Stimulated activated CD8-positive, alpha-beta memory T cell treated with anti-CD3 and anti-CD28 coated beads, Interleukin-4, amount 100 ng/mL, for 4 hours (primary cell): ENCODE measurements at places on chromosomes 2 and 18.

GRCh38 chr2:45938649-45939511 lies 287.4 kb downstream of the PRKCE start:
- DNase-seq, result no peak

DNA sequence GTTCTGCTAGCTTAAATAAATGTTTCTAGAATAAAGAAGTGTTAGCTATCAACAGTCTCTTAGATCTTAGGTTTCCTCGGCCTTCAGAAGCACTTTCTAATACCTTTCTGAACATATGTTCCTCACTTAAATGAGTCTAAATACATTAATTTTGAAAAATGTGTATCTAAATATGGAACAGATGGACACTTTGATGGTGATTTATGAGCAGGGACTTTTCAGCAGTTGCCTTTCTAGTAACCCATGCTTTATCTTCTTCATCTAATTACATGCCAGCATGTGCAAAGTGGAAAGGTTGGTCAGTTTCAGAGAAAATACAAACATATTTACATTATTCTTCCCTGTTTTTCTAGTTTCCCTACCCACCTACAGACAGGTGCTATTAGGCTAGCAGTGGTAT lies 797.0 kb upstream of the CHAC2 start:
- no peak for DNase-seq

DNA sequence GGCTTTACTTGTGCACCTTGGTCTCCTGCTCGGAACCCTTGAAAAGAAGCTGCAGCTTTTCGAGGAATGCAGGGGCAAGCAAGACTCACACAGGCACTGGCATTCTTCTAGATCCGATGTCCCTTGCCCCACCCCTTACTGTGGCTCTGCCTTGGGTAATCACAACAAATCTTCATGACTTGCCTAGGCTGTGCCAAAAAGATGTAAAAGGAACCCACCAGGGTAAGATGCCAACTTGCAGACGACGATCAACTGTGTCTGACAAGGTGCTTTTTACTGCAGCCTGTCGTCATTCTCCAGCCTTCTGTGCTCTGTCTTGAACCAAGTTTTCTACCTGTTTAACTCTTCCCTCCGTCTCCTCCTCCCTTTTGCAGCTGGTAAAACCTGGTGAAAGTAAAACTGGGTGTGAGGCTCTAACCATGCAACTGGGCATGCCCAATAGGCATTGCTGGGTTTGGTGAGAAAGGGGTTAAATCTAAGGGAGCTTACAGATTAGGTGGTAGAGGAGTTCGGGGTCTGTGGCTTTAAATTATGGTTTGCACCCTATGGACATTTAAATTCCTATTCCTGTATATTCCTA lies 909 bp upstream of the NRXN1 start:
- DNase-seq, result no peak

DNA sequence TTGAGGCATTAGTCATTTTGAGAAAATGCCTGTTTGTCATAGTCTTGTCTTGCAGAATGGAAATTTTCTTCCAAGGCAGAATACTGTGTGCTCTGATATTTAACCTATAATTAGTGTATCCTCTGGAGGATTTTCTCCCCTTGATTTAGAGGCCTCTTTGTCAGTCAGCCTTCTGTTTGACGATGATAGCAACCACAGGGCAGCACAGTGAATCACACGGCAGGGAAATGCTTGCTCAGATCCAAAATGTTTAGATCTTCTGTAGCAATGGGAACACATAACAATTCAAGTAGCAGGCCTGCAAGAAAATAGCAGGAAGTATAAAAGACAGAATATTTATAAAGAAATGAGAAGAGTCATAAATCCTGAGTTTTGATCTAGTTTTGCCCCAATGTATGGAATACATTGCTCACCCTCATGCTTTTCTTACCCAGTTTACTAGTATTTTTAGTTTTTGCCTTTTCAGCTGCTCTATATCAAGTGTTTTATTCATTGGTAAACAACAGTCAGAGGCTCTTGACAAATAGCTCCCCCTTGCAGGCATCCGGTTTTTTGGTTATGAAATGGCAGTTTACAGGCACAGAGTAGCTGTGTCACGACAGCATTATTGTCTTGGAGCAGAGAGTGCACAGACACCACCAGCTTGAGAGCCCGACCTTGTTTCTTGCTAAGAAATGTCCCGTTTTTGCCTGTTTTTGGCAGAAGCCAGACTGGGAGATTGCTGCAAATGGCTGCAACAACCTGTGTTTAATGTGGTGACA lies 185.1 kb downstream of the MYO3B start:
- no peak for DNase-seq

- DNase-seq, result no peak
Observed at GRCh38 chr2:204272089-204272488, 273.2 kb upstream of the PARD3B start.

GRCh38 chr2:100814453-100814852 lies 5.5 kb upstream of the NPAS2 start:
- no peak for DNase-seq

- no peak for DNase-seq
Observed at GRCh38 chr2:174836377-174836994, 72.2 kb upstream of the CHRNA1 start.

GRCh38 chr2:11980809-11981208 lies 234.4 kb downstream of the LPIN1 start:
- no peak for DNase-seq

GRCh38 chr2:49371128-49371701 lies 216.9 kb upstream of the FSHR start:
- DNase-seq, result no peak
